ENCODE measurements at places on chromosomes 2 and 18.
A peak's percentile ranks its signal among the peaks of the same experiment; 100 is the strongest.

DNA sequence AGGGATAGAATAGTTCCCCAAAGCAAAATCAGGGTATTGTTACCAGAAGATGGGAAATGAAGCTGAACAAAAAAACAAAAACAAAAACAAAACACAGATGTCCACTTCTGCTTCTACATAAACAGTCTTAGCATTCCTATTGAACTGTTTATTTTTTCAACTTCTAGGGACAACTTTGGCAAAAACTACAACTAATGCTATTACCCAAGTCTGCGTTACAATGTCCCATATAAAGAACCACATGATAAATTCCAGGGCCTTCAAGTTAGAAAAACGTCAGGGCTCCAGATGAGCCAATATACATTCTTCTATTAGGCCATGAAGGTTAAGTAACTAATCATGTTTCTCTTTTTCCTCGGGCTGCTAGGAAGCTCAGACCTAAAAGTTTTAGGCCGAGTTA, 16.9 kb downstream of the PID1 start:
- no peak for DNase-seq

DNA sequence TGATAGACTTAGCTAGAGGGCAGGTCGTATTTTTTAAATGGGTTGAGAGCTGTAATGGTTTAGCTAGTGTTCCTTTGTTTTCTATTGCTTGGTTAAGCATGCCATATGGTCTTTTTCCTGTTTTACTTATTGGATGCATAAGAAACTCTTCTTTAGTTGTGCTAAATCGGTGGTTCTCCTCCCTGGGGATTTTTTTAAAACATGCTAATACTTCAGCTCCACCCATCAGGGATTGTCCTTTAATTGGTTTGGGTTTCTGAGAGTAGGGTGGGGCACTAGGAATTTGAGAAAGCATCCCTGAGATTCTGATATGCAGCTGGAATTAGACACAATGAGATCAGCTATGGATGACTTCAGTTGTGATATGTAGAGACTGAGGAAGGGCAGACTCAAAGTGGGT, 497.2 kb downstream of the THSD7B start:
- no peak for DNase-seq

- DNase-seq, result peak; percentile 94
These were observed 92.7 kb upstream of the KLF7 start for GRCh38 chr2:207258263-207258991.

- DNase-seq, result no peak
These were observed 4.1 kb upstream of the ZNF397 start for GRCh38 chr18:35236571-35237363.

DNA sequence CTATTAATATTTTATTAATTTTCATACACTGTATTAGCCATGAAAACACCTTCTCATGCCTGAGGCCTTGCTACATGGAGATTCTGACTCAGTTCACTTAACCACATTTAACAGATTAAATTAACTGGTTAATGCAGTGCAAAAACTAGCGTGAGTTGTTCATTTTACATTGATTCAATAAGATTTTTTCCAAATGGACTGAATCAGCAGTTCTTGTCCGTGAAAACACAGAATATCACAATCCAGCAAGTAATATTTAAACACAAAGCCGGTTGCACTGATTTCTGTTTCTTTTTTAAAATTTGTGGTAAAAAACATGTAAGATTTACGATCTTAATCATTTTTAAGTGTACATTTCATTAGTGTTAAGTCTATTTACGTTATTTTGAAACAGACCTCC, 118.2 kb upstream of the THUMPD2 start:
- no peak for DNase-seq

DNA sequence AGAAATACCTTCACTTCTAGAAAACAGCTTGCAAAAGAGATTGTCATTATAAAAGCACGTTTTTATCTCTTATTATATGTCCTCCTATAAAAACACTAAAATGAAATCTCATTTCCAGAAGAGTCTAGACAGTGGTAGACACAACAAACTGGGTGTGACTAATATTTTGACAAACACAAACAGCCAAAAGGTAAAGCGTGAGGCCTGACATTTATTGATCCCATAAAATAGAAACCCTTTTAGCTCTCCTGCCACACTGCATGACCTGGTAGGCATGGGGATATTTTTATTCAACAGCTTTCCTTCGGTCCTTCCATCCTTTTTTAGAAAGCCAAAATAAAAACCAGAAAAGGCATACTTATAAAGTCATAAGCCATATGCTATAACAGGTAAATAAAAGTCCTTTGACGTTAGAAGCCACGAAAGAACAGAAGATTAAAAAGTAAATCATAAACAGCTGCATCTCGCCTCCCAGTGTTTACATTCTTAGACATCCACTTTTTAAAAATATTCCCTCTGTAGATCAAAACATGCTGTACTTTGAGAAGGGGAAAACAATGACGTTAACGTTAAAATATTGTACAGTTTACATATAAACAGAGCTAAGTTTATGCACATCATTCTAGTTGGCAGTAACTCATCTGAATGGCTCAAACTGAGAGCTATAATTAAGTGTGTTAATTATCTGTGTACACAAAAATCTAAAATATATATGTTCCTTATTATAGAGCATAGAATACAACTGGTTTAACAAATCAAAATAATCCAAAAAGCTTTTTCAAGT, 44.6 kb downstream of the IRS1 start:
- no peak for DNase-seq

DNA sequence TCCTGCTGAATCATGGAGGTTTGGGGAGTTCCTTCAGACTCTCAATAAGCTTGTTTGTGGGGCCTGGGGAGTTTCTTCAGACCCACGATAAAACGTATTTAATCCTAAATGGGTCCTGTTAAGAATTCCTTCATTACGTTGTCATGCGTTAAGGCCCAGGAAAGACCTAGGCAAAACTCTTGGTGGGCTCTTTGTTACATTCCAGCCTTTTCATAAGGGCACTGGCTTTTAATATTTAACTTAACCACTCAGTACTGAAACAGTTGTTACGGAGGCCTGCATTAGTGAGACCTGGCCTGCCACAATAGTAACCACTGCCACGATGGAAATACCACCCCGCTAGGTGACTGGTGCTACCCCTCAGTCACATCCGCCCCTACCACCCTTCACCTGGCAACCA, 17.5 kb upstream of the BIN1 start:
- DNase-seq, result no peak

DNA sequence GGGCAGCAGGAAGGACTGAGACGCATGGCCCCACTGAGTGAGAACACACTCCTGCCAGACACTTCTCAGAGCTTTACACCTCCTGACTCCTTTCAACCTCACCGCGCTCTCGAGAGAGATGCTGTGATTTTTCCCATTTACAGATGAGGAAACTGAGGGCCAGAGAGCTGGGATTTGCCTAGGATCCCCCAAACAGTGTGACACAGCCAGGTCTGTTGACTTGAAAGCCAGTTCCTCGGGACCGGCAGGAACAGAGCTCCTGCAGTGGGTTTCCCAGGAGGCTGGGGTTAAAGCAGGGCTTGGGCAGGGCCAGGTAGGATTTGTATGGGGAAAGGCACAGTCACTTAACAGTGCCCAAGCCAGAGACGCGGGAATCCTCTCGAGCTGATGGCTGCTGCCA, 81.9 kb downstream of the STPG4 start:
- DNase-seq, result no peak

DNA sequence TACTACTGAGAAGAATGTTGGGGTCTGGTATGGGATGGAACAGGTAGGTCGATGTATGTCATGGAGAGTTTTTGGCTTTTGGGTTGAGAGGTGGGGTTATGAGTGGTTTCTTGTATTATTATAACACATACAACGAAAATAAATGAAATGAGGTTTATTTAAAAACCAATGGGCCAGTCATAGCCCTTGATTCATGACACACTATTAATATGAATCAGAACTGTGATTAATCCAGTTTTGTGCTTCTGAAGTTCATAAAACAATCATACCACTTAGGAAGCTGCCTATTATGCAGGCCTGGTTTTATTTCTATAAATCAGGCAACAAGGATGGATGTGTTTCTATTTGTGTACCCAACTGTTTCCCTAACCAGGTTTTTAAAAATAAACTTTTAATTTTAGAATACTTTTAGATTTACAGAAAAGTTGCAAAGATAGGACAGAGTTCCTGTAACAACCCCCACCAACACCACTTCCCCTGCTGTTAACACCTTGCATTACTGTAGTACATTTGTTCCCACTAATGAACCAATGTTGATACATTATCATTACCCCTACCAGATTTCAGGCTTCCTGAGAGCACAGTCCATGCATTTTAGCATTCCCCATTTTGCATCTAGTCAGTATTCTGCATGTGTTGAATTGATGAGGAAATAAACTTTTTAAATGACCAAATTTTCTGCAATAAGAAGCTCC, 37.5 kb upstream of the NCOA1 start:
- no peak for DNase-seq

GRCh38 chr2:191245046-191245868, at the start of gene MYO1B:
Gene MYO1B, plus strand, starts transcription at chr2:191245404. Its CDS starts 31,492 bp downstream, at chr2:191276896.
- peak; percentile 45 for DNase-seq

- no peak for DNase-seq
These were observed 401.6 kb upstream of the NRP2 start for GRCh38 chr2:205280596-205281236.

- no peak for DNase-seq
These were observed 80.3 kb downstream of the MBOAT2 start for GRCh38 chr2:8923183-8923582.

GRCh38 chr2:65456064-65456463, 23.7 kb upstream of the SPRED2 start:
- no peak for DNase-seq

DNA sequence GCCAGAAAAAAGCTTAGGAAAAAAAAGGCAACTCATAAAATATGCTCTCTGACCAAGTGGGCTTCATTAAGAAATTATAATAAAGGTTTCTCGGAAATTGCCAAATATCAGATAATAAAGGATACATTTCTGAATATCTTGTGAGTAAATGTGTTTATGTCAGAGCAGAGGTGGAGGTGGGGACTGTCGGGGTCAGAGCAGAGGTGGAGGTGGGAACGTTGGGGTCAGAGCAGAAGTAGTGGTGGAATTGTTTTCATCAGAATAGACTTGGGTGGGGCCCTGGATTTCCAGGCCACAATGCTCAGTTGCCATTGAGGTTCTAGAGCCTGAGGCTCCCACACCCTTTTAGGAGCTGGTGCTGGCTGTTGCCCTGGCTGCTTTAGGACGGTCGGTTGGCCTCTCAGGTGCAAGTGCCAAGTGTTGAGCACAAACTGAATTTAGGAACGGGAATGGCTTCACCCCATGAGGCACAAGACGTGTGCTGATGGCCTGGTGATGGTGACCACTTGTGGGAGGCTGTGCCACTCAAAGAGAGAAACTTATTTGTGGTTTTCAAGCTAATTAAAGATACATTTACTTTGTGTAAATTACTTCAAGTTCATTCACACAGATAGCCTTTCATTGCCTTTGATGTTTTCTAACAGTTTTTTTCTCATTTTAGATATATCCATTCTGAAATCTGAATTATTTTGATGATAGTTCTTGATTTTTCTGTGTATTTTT, 131.5 kb downstream of the ATP9B start:
- peak; percentile 51 for DNase-seq

GRCh38 chr2:134148843-134149472, 104.9 kb upstream of the MGAT5 start:
- DNase-seq, result no peak

- DNase-seq, result no peak
These were observed 9.2 kb upstream of the CYP26B1 start for GRCh38 chr2:72156872-72157271.

GRCh38 chr2:241739177-241739576, 4.7 kb downstream of the D2HGDH start:
- DNase-seq, result no peak

- DNase-seq, result no peak
These were observed 127.1 kb downstream of the SETBP1 start for GRCh38 chr18:44807766-44808165.

DNA sequence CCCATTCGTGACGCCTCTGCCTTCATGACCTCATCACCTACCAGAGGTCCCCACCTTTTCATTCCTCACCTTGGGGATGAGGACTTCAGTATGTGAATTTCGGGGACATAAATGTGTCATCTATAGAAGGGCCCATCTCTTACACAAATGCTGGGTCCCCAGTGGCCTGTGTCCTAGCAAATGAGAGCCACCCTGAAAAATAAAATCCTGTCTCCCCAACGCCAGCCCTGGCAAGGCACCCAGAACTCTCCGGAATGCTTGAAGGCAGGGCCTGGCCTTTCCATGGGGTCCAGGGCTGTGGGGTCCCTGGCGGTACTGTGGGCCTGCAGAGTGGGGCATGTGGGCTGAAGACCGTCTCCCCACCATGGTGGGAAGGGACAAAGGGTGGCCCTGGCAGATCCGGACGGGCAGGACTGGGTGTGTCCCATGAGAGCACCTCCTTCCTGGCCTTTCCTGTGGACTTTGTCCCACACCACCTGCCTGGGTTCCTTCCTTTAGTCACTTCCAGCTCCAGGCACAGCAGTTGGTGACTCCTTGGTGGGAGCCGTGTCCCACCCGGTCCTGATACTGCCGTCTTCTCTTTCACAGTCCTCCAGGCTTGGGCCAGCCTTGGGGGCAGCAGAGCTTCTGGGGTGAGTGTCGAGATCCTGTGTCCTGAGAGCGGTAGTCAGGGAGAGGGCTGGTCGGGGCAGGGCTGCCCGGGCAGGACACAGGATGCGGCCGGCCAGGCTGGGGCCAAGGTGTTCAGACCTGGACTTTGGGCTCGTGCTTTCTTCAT, 18.6 kb downstream of the CAPN10 start:
- no peak for DNase-seq

GRCh38 chr2:176777262-176777661, 435.3 kb upstream of the HNRNPA3 start:
- no peak for DNase-seq

- peak; percentile 56 for DNase-seq
These were observed 113.5 kb downstream of the CSRNP3 start for GRCh38 chr2:165582863-165583506.
